H54 (cell line): ENCODE measurements at places on chromosomes 7 and 10.

- DNase-seq, result no peak
These were observed 290.2 kb downstream of the SDK1 start for GRCh38 chr7:3591219-3591618.

DNA sequence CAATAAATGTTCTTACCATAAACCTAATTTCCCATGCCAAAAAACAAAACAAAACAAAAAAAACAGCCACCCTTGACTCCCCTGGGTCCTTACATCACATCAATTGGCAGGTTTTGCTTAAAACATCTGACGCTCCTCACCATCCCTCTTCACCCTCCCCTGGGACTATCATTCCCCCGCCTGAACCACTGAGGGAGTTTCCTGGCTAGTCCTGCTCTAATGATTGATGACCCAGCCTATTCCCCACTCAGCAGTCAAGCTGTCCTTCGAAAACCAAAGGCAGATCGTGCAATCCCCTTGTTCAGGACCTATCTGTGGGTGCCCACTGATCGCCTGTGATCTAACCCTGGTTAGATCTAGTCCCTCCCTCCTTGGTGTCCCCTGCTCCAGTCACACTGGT lies 11.2 kb upstream of the FRMPD2 start:
- DNase-seq, result no peak

DNA sequence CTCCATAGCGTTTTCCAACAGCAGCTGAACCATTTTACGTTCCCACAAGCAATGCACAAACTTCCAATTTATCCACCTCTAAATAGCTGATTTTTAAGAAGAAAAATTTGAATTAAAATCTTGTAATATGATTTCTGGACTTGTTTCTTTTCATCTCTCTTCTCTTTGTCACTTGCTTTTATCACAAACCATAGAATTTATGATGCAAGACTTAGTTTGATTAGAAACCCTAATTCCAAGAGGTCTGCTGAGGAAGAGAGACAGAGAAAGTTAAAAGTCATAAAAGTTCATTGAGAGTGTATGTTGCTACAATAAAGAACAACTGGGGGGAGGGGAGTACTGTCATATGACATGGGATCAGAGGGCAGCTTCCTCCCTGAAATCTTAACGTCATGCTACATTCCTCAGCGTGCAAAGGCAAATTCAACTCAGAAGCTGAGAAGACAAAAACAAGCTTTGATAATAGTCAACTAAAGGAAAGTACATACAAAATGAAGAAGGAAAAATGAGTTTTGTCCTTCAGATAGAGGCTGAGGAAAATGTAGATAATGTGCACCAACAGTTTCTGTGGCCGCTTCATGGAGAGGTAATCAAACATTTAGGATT lies 18.4 kb upstream of the CUBN start:
- DNase-seq, result no peak

DNA sequence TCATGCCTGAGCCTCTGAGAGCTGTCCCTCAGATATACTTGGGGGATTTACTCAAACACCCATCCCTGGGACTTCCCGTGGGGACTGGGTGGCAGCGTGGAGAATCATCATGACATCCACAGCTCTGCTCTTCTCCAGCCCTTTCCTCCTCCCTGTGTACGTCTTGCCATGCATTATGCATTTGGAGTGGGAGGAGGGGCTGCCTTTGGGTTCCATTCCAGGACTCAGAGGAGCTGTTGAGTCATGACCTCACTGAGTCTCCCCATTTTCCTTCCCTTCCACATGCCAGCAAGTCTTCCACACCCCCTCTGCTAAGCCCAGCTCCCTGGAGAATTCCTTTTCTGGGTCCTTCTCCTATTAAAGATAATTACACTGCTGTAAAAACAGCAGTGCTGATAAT lies 480.7 kb downstream of the SORCS3 start:
- no peak for DNase-seq

DNA sequence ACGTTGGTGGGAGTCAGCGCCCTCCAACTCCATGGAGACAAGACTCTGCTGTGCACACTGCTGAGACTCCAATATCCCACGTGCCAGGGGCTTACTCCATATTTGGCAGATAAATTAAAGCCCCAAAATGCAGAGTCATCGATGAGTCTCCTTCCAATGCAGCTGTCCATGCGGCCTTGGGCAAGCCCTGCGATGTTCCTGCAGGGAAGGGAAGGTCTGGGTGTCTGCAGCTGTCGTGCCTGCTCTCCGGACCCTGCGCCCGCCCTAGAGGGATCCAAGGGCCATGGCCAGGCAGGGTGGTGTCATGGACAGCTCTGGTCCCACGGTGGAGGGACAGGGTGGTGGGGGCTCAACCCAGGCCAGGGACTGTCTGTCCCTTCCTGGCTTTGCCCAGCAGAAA lies 185.2 kb downstream of the PTPRN2 start:
- no peak for DNase-seq
